ENCODE measurements at places on chromosomes 16 and 17.

DNA sequence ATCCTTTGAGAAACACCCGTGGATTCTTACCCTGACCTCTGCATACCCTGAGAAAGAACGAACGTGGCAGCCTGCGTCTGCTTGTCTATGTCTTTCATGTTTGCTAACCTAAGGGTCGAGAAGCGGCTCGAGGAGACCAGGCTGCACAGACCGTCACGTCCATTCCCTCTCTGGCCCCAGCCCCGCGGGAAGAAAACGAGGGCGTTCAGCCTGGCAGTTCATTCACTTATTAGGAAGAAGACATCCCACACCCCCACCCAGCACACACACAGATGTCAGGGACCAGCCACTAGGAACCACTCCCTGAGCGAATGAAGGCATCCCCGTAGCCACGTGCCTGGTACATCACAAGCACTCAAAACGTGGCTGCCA, 655 bp upstream of the MTHFSD start:
- H3K4me3 ChIP-seq, result peak overlapping the region; percentile 77
- H3K27ac ChIP-seq, result peak overlapping the region; percentile 93
- H3K36me3 ChIP-seq, result peaks cover 14% of the 10 kb centered on the region
- H3K4me1 ChIP-seq, result peaks cover 13% of the 10 kb centered on the region

GRCh38 chr17:2197271-2197670, 106.3 kb downstream of the SMG6 start:
- no peak overlapping the region for H3K4me3 ChIP-seq
- peaks cover 46% of the 10 kb centered on the region for H3K4me1 ChIP-seq
- no peaks in the 10 kb centered on the region for H3K27me3 ChIP-seq
- no peak overlapping the region for H3K27ac ChIP-seq

- H3K27ac ChIP-seq, result no peak overlapping the region
- peaks cover 2% of the 10 kb centered on the region for H3K27me3 ChIP-seq
- H3K4me3 ChIP-seq, result no peak overlapping the region
- no peak for DNase-seq
- H3K36me3 ChIP-seq, result no peaks in the 10 kb centered on the region
Measured at GRCh38 chr16:84804326-84804725, 15.5 kb upstream of the CRISPLD2 start.

DNA sequence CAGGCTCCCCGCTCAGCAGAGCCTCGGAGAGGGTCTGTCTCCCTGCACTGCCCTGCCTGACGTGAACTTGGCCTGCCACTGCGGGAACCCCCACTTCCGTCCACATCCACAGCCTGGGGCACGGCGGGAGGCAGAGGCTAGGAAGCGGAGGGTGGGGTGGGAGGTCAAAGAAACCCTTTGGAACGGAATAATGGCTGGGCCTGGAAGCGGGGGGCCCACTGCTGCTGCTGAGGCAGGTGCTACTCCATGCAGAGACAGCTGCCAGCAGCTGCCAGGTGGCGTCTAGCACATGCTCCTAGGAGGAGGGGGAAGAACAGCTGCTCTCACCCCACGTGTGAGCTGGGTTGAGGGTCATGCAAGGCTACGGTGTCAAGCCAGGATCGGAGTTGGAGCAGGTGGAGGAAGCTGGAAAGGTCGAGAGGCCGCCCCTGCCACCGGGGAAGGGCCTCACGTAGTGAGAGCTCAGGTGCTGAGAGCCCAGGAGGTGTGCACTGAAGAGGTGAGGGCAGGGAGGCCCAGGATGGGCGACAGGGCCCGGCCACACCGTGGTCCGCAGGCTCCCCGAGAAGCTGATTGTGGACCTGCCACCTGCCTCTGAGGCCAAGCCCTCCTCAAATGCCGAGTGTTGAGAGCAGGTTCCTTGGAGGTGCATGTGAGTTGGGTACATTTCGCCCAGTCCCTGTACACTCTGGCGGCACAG, 9.8 kb downstream of the FSCN2 start:
- peaks cover 16% of the 10 kb centered on the region for H3K27me3 ChIP-seq
- H3K4me1 ChIP-seq, result no peaks in the 10 kb centered on the region
- H3K36me3 ChIP-seq, result peaks cover 11% of the 10 kb centered on the region
- H3K27ac ChIP-seq, result no peak overlapping the region
- DNase-seq, result no peak

DNA sequence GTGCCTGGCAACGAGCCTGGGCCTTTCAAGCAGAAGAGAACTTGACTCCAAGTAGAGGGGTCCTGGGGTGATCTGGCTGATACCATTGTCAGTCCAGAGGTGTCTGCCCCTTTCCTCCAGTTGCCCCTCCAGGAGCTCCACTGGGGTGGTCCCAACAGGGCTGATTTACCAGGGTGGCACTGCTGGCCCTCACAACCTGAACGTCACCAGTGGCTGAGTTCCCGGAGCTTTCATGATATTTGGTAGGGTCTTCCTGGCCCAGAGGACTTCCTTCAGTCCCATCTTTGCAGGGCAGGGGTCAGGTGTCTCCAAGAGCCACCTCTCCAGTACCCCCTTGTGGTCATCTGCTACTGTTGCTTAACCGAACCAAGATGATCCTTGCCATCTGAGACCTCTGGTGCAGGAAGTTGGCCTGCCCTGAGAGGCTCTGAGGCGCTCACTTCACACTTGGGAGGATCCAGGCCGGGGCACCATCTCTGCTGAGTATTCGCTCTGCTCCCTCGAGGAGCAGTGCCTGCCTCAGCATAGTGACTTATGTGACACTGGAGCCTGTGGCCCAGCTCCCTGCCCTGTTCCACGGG, 3.5 kb downstream of the LIMD2 start:
- H3K27me3 ChIP-seq, result no peaks in the 10 kb centered on the region
- peak; percentile 57 for DNase-seq
- peaks cover 53% of the 10 kb centered on the region for H3K4me1 ChIP-seq
- peak overlapping the region; percentile 88 for H3K27ac ChIP-seq

DNA sequence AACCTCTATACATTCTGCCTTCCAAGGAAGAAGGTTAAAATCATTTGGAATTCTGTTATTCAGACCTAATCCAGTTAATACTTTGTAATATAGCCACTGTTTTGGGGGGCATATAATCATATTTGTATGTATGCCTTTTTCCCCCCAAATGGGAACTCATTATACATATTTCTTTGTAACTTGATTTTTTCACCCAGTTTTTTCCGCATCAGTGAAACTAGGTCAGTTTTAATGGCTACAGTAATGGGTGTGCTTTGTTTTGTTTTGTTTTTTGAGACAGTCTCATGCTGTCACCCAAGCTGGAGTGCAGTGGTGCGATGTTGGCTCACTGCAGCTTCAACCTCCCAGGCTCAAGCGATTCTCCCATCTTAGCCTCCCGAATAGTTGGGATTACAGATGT, 54.9 kb downstream of the WWP2 start:
- H3K4me3 ChIP-seq, result no peak overlapping the region
- DNase-seq, result no peak
- H3K4me1 ChIP-seq, result no peaks in the 10 kb centered on the region
- no peak overlapping the region for H3K27ac ChIP-seq

- H3K27me3 ChIP-seq, result no peaks in the 10 kb centered on the region
- H3K4me1 ChIP-seq, result peaks cover 3% of the 10 kb centered on the region
- no peak for DNase-seq
- H3K36me3 ChIP-seq, result peaks cover 5% of the 10 kb centered on the region
- no peak overlapping the region for H3K27ac ChIP-seq
Measured at GRCh38 chr17:18018411-18018921, 20.5 kb downstream of the ATPAF2 start.

- peaks cover 4% of the 10 kb centered on the region for H3K27me3 ChIP-seq
- no peaks in the 10 kb centered on the region for H3K36me3 ChIP-seq
- no peak for DNase-seq
- no peak overlapping the region for H3K4me3 ChIP-seq
- no peaks in the 10 kb centered on the region for H3K4me1 ChIP-seq
Measured at GRCh38 chr16:22672830-22673210, 141.1 kb upstream of the HS3ST2 start.

GRCh38 chr17:39678340-39679116, 9.3 kb downstream of the PGAP3 start:
- H3K4me3 ChIP-seq, result no peak overlapping the region
- peaks cover 56% of the 10 kb centered on the region for H3K4me1 ChIP-seq
- H3K27ac ChIP-seq, result peak overlapping the region; percentile 90
- DNase-seq, result no peak

DNA sequence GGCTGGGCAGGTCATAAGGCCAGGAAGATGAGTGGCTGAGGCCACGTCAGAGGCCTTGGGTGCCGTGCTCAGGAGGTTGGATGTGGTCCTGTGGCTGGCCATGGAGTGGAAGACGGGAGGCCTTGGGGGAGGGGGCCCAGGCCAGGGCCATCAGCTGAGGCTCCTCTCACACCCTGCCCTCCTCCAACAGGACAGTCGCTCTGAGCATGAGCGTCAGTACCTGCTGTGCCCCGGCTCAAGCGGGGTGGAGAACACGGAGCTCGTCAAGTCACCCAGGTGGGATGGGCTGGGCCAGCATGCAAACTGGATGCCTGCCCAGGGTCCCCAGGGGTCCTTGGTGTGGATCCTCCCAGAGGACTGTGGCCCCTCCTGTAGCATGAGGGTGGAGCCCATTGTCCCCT, 19.2 kb downstream of the POLR3E start:
- H3K36me3 ChIP-seq, result peaks cover 40% of the 10 kb centered on the region
- H3K4me3 ChIP-seq, result no peak overlapping the region
- no peaks in the 10 kb centered on the region for H3K27me3 ChIP-seq
- no peak for DNase-seq
- H3K4me1 ChIP-seq, result peaks cover 4% of the 10 kb centered on the region
- no peak overlapping the region for H3K27ac ChIP-seq

GRCh38 chr17:13843862-13844635, 225.3 kb upstream of the COX10 start:
- no peak for DNase-seq
- H3K27me3 ChIP-seq, result no peaks in the 10 kb centered on the region
- no peaks in the 10 kb centered on the region for H3K36me3 ChIP-seq
- H3K4me3 ChIP-seq, result no peak overlapping the region
- H3K4me1 ChIP-seq, result peaks cover 9% of the 10 kb centered on the region
- no peak overlapping the region for H3K27ac ChIP-seq

DNA sequence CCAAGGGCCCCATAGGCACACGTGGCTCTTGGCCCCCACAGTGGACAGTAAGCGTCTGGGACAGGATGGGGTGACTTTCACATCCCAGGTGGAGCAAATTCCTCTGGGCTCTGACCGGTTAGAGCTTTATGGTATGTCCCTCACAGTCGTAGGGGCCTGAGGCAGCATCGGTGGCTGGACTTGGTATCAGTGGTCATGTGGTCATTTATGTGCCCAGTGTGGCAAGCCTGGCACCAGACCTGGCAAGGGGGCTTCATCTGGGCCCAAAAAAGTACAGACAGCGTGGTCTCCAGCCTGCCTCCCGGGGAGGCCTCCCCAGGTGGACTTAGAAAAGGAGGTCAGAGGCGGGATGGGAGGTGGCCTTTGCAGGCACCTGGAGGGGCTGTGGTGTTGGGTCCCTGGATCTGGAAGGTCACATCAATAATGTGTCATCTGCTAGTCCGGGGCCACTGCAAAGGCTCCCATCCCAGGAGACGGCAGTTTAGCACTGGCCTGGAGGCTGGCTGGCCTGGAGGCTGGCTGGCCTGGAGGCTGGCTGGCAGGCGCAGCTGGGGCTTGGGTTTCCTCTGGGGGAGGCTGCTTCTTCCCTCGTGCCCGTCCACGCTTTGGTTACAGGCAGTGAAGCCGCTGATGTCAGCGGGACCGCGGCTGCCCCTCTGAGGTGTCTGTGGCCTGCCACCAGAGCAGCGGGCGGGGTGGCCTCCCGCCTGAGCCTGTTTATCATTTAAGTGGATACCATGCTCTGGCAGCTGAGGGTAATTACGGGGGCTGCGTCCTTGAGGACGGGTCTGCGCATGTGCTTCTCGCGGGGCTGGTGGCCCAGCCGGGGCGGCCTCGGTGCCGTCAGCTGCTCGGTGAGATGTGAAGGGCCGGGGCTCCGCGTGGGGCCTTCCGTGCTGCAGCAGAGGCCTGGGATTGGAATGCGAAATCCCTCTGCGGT, 20.7 kb upstream of the CBX4 start:
- H3K4me3 ChIP-seq, result no peak overlapping the region
- no peak overlapping the region for H3K27ac ChIP-seq
- peaks cover 22% of the 10 kb centered on the region for H3K27me3 ChIP-seq
- DNase-seq, result no peak
- no peaks in the 10 kb centered on the region for H3K36me3 ChIP-seq

GRCh38 chr17:69170377-69170776, 28.7 kb upstream of the ABCA6 start:
- no peak overlapping the region for H3K4me3 ChIP-seq
- DNase-seq, result no peak
- no peaks in the 10 kb centered on the region for H3K4me1 ChIP-seq
- H3K27me3 ChIP-seq, result no peaks in the 10 kb centered on the region
- no peak overlapping the region for H3K27ac ChIP-seq

DNA sequence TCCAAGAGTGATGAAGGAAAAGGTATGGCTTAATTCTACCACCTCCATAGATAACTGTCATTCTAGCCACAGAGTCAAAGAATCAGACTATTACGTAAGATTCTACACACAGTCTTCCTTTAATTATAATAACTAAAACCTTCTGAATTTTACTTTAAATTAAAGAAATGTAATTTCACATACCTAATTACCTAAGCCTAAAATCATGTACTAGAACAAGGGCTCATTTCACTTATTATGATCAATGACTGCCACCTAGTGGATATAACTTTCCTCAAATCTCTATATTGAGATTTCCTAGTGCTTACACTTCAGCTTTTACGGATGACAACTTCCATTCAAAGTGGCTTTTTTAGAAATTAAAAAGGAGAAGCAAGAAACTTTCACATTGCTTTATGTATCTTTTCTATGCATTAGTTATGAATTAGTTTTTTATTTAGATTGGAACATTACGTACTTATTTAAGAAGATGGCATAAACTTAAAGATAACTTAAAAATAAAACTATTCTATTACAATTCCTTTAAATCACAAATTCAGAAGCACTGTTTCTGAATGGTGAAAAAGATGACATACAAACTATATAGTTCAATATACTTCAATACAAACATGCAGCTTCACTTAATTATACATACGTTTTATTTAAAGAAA, 18.2 kb upstream of the ABCA10 start:
- no peak overlapping the region for H3K4me3 ChIP-seq
- no peaks in the 10 kb centered on the region for H3K27me3 ChIP-seq
- H3K36me3 ChIP-seq, result peaks cover 7% of the 10 kb centered on the region
- H3K4me1 ChIP-seq, result no peaks in the 10 kb centered on the region

GRCh38 chr17:61000911-61001310, 323.3 kb downstream of the BCAS3 start:
- DNase-seq, result no peak
- H3K27me3 ChIP-seq, result no peaks in the 10 kb centered on the region
- no peak overlapping the region for H3K27ac ChIP-seq
- no peaks in the 10 kb centered on the region for H3K4me1 ChIP-seq
- no peak overlapping the region for H3K4me3 ChIP-seq
- H3K36me3 ChIP-seq, result peaks cover 2% of the 10 kb centered on the region

- peak overlapping the region; percentile 99 for H3K4me3 ChIP-seq
- H3K4me1 ChIP-seq, result peaks cover 16% of the 10 kb centered on the region
- peaks cover 4% of the 10 kb centered on the region for H3K27me3 ChIP-seq
- DNase-seq, result no peak
- H3K27ac ChIP-seq, result peak overlapping the region; percentile 96
Measured at GRCh38 chr16:72664056-72664508, 383.8 kb downstream of the ZFHX3 start.
